Activated naive CD8-positive, alpha-beta T cell treated with anti-CD3 and anti-CD28 coated beads for 36 hours (primary cell): ENCODE measurements at places on chromosomes 2 and 18.

DNA sequence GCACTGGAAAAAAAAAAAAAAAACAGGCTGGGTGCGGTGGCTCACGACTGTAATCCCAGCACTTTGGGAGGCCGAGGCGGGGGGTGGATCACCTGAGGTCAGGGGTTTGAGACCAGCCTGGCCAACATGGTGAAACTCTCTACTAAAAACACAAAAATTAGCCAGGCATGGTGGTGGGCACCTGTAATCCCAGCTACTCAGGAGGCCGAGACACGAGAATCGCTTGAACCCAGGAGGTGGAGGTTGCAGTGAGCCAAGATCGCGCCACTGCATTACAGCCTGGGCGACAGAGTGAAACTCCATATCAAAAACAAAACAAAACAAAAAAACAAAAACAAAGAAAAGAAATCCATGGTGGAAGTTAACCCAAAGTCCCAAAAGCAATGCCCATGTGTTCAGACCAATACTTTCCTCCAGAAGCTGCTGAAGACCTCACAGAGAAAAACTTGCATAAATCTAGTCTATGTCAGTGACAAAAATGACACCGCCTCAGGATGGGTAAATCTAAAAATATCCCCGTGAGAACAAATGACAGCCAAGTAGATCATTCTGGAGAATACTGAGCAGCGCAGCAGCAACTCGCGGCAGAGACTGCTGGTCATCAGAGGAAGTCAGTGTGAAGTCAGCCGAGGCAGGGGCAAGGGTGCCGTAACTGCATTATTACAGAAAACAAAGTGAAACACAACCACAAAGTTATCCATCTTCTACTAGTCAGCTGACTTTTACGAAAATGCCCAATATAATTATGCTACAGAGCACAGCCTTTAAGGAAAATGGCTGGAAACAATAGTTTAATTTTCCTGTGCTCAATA lies 41.0 kb downstream of the LPIN2 start:
- peak; percentile 61 for DNase-seq

DNA sequence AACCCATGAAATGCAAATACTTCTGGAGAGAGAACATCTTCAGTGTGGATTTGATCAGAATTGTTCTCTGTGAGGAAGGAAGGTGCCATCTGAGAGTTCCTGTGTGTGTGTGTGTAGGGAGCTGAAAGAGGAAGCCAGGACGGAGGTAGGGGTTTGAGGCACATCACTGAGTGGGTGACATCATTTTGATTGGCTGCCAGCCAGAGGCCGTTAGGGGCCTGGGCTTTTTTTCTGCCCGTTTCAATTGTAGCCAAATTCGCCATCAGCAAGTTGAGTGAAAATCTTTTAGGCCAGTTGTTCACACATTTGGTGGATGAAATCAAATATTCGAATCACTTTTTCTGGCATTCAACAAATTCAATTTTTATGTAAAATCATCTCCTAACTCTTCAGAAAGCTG lies 48.9 kb downstream of the TSN start:
- DNase-seq = no peak

DNA sequence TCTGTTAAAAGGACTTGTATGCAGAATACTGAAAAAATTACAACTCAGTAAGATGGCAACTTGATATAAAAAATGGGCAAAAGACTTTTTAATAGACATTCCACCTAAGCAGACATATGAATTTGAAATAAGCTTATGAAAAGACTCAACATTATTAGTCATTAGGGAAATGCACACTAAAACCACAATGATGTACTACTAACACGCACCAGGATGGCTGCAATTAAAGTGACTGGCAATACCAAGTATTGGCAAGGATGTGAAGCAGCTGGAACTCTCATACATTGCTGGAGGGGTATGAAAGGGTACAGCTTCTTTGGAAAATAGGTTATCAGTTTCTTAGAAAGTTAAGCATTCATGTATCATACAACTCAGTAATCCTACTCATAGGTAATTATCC lies 3.2 kb upstream of the ENOSF1 start:
- DNase-seq = peak; percentile 34

DNA sequence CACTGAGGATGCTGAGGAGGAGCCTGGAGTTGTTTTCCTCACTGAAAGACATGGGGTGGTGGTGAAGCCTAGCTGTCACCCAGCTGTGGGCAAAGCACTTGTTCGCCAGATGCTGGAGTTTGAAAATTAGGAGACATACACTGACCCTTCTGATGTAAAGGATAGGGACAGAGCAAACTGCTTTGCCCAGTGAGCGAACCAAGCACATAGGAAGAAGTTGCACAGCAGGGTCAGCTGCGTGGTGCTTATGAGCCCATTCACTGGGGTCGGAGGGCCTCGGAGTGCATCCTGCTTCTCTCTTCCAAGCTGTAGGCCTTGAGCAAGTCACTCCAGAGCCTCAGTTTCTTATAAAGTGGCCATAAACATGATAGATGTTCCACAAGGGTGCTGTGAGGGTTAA lies 50.9 kb downstream of the HK2 start:
- no peak for DNase-seq

DNA sequence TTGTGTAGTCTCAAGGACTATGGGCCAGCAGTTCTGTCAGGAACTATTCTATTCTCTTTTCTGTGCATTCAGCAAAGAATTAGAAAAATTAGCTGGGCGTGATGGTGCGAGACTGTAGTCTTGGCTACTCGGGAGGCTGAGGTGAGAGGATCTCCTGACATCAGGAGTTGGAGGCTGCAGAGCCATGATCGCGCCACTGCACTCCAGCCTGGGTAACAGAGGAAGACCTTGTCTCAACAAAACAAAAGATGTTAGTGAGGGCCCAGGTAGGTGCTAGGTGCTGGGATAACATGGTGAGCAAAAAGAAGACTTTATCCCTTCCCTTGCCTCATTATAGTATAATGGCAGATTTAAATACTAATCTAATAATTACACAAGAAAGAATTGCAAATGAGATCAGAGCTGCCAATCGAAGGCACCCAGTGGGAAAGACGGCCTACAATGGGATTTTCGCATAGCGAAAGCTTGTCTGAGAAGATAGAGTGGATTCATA lies 447 bp upstream of the MRPL19 start:
- DNase-seq = no peak

- DNase-seq = peak; percentile 31
These were observed 76.1 kb upstream of the PMAIP1 start for GRCh38 chr18:59823596-59824195.

GRCh38 chr2:101017371-101017770 lies 15.3 kb downstream of the RPL31 start:
- no peak for DNase-seq

DNA sequence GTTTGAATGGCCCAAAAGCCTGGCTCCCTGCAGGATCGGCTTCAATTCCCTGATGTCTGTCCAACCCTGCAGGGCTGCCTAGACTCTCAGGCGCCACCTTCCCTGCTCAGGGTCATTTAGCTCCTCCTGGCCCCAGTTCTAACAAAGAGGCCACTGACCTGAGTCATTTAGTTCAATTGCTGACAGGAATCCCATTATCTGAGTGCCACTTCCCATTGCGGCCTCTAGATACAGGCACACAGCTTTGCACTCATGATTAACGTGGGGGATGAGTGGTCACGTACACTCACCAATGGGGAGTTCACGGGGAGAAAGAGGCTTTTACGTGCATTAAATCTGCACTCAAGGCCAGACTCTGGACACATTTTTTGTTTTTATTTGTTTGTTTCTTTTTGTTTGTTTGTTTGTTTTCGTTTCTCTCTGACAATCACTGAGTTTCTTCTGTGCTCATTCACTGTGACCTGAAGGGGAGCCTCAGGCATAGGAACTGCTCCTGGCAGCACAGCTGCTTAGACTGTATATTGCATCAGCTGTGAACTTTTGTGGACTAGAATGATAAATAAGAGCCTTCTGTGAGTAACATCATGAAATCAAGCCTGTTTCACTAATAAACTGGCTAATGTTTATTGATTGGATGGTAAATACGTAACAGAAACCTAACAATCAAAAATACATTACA lies 118.9 kb upstream of the CTNNA2 start:
- no peak for DNase-seq

DNA sequence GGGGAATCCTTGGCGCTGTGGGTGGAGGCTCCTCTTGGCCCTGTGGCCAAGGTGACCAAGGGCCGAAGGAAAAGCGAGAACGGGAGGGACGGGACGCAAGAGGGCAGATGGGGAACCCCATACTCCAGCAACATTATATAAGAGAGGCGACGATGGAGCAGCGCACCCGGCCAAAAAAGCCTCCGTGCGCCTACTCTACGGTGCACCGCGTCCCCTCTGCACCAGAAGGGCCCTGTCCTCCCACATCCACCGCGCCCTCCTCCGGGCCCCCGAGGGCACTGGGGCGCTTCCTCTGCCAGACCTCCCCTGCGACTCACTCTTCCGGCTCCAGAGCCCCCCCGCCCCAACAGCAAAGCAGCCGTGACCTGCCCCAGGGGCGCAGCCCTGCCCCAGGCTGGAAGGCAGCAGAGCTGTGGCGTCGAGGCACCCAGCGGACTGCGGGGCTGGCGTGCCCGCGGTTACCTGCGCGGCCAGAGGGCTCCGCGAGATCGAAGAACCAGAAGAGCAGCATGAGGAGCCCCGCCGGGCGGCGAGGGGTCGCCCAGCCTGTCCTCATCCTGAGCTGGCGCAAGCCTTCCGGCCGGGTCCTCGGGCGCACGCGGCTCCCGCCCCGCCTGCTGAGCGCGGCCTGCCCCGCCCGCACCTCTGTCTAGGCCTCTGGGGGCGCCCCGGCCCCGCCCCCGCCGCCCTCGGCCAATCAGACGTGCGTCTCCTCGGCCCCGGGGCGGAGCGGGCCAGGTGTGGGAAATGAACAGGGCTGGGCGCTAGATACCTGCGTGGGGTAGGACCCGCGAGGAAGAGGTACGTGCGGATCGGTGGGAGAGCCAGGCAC lies 106.3 kb upstream of the CD302 start:
- peak; percentile 87 for DNase-seq

DNA sequence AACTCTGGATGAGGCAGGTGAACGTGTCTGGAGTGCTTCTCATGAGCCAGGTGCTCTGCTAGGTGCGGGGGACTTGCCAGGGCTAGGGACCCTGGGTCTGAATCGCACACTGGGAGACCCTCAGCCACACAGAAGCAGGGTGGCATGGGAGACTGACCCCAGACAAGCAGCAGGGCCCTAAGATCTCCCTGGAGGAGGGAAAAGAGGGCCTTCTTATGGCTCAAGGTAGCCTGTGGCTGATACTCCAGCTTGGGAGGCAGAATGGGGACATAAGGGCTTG lies 12.8 kb upstream of the CIB4 start:
- no peak for DNase-seq

DNA sequence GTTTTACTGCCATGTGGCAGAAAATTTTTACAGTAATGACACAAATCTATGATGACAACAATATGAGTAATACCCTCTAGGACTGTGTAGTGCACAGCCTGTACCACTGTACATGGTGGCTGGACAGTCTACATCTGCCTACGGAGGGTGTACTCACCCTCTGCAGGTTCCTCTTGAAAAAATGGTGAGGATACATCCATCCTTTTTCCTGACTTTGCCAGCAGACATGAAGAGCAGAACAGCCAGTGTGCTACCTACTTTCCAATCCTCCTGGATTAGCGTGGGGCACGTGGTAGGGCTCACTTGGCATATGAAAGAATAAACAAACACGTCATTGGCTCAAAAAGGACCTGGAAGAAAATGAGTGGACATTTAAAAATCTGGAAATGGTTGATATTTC lies 62.6 kb downstream of the TRPM8 start:
- DNase-seq = no peak

GRCh38 chr2:165757906-165758675 lies 36.0 kb downstream of the GALNT3 start:
- no peak for DNase-seq

GRCh38 chr2:203492965-203493364 lies 42.1 kb downstream of the RAPH1 start:
- no peak for DNase-seq

- DNase-seq = no peak
These were observed 40.8 kb upstream of the CHMP1B start for GRCh38 chr18:11810379-11810778.

DNA sequence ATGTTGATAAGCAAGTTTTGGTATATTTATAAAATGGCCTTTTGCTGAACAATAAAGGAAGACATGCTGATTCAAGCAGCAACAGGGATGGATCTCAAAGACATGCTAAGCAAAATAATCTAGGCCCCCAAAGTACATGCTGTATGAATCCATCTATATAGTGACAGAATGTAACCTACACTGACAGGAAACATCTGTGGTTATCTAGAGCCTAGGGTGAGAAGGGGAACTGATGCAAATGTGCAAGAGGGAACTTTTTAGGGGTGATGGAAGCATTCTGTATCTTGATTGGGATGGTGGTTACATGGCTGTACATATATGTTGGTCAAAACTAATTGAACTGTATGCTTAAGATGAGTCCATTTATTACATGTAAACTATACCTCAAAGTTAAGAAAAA lies 24.2 kb downstream of the CNRIP1 start:
- DNase-seq = no peak

DNA sequence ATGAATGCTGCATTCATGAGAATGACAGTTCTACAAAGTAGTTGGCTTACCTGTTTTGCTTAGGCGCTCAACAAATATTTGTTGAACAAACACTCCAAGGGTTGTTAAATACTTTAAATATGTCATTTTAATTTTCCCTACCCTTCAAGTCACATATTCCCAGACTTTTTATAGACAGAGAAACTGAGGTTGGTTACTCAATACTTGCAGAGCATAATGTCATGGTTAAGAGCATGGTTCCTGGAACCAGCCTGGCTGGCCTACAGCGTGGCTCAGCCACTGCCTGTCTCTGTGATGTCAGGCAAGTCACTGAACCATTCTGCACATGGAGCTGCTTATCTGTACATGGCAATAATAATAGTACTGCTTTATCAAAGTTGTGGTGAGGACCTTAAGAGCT lies 120.0 kb upstream of the STK17B start:
- no peak for DNase-seq

DNA sequence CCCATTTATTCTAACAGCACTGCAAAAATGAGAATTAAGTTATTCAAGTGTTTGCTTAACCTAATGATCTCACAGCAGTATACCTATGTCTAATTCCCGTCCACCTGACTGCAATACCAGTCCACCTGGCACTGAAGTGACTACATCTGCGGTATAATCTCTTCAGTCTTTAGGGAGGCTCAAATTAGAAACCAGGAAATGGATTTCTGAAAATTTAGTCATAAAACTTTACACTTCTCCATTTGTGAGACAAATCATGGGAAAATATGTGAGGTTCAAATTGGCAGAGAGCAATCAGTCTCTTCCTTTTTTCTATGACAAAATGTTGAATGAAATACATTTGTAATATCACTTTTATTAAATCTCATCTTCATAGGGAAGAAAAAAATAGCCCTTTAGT lies 33.0 kb downstream of the FTCDNL1 start:
- no peak for DNase-seq

DNA sequence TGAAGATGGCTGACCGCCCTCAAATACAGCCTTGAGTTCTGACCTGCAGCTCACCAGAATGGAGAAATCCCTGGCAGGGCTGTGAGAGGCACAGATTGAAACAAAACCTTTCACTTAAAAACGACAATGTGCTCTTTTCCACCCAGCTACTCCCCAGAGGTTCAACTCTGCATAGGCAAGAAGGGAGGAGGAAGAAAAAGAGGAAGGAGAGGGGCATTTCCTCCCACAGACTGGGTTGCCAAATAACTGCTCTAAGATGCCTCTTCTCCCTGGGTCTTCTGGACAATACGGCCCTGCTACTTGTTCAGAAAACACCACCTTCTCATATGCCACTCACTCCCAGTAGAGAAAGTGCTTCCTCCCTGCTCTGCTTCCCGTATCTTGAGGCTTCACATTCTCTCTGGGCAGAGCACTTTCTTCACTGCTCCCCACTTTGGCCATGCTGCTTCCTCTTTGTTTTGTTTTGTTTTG lies 136.4 kb upstream of the SLC1A4 start:
- DNase-seq = no peak
